Upper lobe of left lung (tissue), 6 donors: ENCODE measurements at places on chromosomes 4 and X.

DNA sequence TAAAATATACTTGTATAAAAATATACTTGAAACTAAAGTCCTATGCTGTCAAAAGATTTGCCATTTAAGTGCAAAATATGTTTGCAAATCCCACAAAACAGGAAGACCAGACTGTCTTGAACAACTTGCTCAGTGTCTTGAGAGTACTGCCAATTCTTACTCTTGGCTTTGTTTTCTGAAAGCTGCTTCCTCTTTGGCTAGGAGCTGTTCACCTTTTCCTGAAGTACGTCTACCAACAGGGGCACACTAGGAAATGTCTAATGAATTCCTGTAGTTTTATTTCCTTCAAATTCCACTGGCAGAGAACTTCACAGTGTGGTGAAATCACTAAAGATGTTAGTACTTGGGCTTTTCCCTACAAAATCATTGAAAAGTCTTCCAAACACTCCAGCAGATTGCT is 46.4 kb upstream of the ABCG2 start:
- H3K27ac ChIP-seq, result no peak overlapping the region
- H3K27me3 ChIP-seq, result no peaks in the 10 kb centered on the region
- DNase-seq, result no peak
- no peaks in the 10 kb centered on the region for H3K36me3 ChIP-seq
- H3K4me3 ChIP-seq, result no peak overlapping the region
- H3K4me1 ChIP-seq, result peaks cover 10% of the 10 kb centered on the region

GRCh38 chr4:7941111-7941964 is 1.7 kb upstream of the AFAP1 start:
- H3K36me3 ChIP-seq, result no peaks in the 10 kb centered on the region
- H3K27ac ChIP-seq, result no peak overlapping the region
- no peak for DNase-seq
- H3K4me3 ChIP-seq, result no peak overlapping the region

DNA sequence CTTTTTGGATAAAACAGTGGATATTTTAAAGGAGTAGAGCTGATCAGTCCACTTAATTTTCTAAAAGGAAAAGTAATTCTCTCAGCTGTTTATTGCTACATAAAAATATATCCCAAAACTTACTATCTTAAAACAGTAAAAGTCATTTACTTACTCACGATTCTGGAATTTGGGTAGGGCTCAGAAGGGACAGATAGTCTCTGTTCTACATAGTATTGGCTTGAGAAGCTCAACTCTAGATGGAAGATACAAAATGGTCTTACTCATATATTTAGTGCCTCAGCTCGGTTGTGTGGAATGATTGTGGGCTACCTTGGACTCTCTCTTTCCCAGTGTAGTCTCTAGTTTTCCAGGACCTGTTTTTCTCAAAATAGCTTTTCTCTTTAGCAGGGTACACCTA is 691.5 kb upstream of the POU3F4 start:
- no peaks in the 10 kb centered on the region for H3K4me1 ChIP-seq
- H3K4me3 ChIP-seq, result no peak overlapping the region
- no peaks in the 10 kb centered on the region for H3K36me3 ChIP-seq
- H3K27me3 ChIP-seq, result no peaks in the 10 kb centered on the region
- no peak overlapping the region for H3K27ac ChIP-seq

DNA sequence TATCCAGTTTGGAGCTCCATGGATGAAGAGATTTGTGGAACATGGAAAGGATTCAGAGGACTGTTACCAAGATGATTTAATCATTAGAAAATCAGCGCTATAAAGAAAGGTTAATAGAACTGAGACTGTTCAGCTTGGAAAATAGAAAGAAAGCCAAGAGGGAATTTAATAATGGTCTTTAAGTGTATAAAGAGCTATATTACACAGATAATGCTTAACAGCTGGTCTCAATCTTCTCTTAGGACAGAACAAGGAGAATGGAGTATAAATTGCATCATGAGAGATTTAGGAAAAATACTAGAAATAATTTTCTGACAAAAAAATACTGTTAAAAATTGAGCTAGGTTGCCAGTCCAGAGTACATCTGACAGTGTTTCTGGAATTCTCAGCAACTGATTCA is 91.3 kb upstream of the MAGEC2 start:
- H3K36me3 ChIP-seq, result no peaks in the 10 kb centered on the region
- H3K27ac ChIP-seq, result no peak overlapping the region
- no peaks in the 10 kb centered on the region for H3K4me1 ChIP-seq
- H3K27me3 ChIP-seq, result no peaks in the 10 kb centered on the region
- DNase-seq, result no peak
- no peak overlapping the region for H3K4me3 ChIP-seq

DNA sequence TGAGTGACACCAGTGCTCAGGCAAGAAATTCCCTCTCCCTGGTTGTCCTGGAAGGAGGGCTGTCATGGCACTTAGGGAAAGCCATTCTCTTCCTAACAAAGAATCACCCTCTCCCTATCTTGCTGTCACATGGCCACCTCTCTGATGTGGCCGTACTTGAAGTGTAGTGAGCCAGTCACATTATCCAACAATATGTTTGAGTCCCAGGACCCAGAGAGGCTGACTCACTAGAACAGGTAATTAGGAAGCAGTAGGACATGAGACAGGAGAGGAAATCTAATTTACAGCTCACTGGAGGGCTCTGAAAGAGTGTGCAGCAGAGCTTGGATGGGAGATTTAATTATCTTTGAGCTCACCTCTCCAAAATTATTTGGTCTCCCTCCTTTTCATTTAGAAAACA is 299.1 kb downstream of the ARHGAP24 start:
- no peaks in the 10 kb centered on the region for H3K27me3 ChIP-seq
- no peak for DNase-seq
- H3K4me1 ChIP-seq, result no peaks in the 10 kb centered on the region
- H3K36me3 ChIP-seq, result no peaks in the 10 kb centered on the region
- H3K27ac ChIP-seq, result no peak overlapping the region
- no peak overlapping the region for H3K4me3 ChIP-seq

GRCh38 chr4:17788956-17789355 is 7.5 kb upstream of the FAM184B start:
- no peak for DNase-seq
- H3K27me3 ChIP-seq, result no peaks in the 10 kb centered on the region
- no peaks in the 10 kb centered on the region for H3K4me1 ChIP-seq
- no peak overlapping the region for H3K4me3 ChIP-seq
- no peak overlapping the region for H3K27ac ChIP-seq
- H3K36me3 ChIP-seq, result peaks cover 6% of the 10 kb centered on the region

- no peak overlapping the region for H3K27ac ChIP-seq
- H3K4me3 ChIP-seq, result no peak overlapping the region
- DNase-seq, result no peak
- no peaks in the 10 kb centered on the region for H3K4me1 ChIP-seq
- peaks cover 21% of the 10 kb centered on the region for H3K36me3 ChIP-seq
- no peaks in the 10 kb centered on the region for H3K27me3 ChIP-seq
These were observed 13.4 kb downstream of the RBMX start for GRCh38 chrX:136867096-136867491.

- no peak overlapping the region for H3K27ac ChIP-seq
- H3K4me3 ChIP-seq, result no peak overlapping the region
- no peaks in the 10 kb centered on the region for H3K27me3 ChIP-seq
These were observed 66.2 kb downstream of the NCAPG start for GRCh38 chr4:17876943-17877342.

- H3K27me3 ChIP-seq, result no peaks in the 10 kb centered on the region
- H3K36me3 ChIP-seq, result no peaks in the 10 kb centered on the region
- no peak for DNase-seq
- H3K4me1 ChIP-seq, result no peaks in the 10 kb centered on the region
- H3K4me3 ChIP-seq, result no peak overlapping the region
- no peak overlapping the region for H3K27ac ChIP-seq
These were observed 534.1 kb upstream of the GALNTL6 start for GRCh38 chr4:171279131-171279530.

GRCh38 chr4:82358847-82359246 is 14.9 kb downstream of the HNRNPD start:
- no peak overlapping the region for H3K4me3 ChIP-seq
- H3K36me3 ChIP-seq, result peaks cover 28% of the 10 kb centered on the region
- peaks cover 34% of the 10 kb centered on the region for H3K4me1 ChIP-seq
- H3K27ac ChIP-seq, result peak overlapping the region; percentile 59
- no peak for DNase-seq
- H3K27me3 ChIP-seq, result no peaks in the 10 kb centered on the region

DNA sequence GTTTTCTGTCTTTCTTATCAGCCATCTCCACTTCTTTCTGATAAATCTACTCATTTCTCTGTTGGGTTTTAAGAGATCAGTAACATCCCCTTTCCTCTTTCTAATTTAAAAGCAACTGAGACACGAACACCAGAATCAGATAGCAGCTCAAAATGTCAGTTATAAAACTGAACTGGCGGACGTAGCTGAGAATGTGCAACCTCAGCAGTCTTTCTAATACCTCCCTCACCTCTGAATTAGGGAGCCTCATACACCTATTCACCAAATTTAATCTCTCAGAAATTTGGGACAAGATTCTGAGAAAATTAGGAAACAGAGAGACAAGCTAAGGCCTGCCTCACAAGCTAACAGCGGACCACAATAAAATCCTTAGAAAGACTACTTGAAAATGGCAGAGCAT is 52.0 kb upstream of the ACSL4 start:
- H3K36me3 ChIP-seq, result no peaks in the 10 kb centered on the region
- H3K4me1 ChIP-seq, result no peaks in the 10 kb centered on the region
- no peak overlapping the region for H3K4me3 ChIP-seq
- H3K27ac ChIP-seq, result no peak overlapping the region
- DNase-seq, result no peak

DNA sequence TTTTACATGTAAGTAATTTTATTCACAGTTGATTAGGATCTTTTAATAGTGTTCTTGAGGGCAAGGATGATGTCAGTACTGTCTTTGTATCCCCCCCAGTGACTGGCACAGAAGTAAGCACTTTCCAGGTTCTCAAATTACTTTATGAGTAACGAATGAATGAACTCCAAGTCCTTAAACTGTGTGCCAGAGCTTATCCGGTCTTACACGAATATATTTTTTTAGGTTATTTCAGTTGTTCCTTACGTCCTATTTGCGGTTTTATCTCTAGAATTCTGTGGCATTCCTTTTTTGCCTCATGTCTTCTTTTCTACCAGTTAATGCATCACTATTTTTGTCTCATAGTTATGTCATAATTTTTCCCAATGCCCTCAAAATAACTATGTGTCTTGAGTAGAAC is 106.9 kb upstream of the MID1IP1 start:
- no peak for DNase-seq
- H3K27ac ChIP-seq, result no peak overlapping the region
- no peaks in the 10 kb centered on the region for H3K27me3 ChIP-seq
- H3K4me3 ChIP-seq, result no peak overlapping the region
- no peaks in the 10 kb centered on the region for H3K36me3 ChIP-seq

DNA sequence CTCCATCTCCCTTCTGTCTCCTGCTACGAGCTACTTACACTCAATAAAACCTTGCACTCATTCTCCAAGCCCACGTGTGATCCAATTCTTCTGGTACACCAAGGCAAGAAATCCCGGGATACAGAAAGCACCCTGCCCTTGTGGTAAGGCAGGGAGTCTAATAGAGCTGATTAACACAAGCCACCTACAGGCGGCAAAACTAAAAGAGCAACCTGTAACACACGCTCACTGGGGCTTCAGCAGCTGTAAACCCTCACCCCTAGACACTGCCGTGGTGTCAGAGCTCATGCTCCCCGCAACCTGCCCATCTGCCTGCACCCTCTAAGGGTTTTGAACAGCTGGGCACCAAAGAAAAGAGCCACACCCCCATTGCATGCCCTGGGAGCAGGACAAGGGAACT is 755.4 kb upstream of the HTR2C start:
- no peaks in the 10 kb centered on the region for H3K36me3 ChIP-seq
- no peaks in the 10 kb centered on the region for H3K4me1 ChIP-seq
- no peak overlapping the region for H3K4me3 ChIP-seq
- no peak overlapping the region for H3K27ac ChIP-seq
- DNase-seq, result no peak
- no peaks in the 10 kb centered on the region for H3K27me3 ChIP-seq

- no peak overlapping the region for H3K4me3 ChIP-seq
- DNase-seq, result no peak
- no peaks in the 10 kb centered on the region for H3K4me1 ChIP-seq
- no peaks in the 10 kb centered on the region for H3K36me3 ChIP-seq
- no peaks in the 10 kb centered on the region for H3K27me3 ChIP-seq
These were observed 11.2 kb upstream of the PLAC8 start for GRCh38 chr4:83125738-83126141.

- no peaks in the 10 kb centered on the region for H3K4me1 ChIP-seq
- no peaks in the 10 kb centered on the region for H3K36me3 ChIP-seq
- no peak for DNase-seq
- H3K4me3 ChIP-seq, result no peak overlapping the region
- no peaks in the 10 kb centered on the region for H3K27me3 ChIP-seq
These were observed 250.7 kb downstream of the NAP1L3 start for GRCh38 chrX:93422693-93423092.

DNA sequence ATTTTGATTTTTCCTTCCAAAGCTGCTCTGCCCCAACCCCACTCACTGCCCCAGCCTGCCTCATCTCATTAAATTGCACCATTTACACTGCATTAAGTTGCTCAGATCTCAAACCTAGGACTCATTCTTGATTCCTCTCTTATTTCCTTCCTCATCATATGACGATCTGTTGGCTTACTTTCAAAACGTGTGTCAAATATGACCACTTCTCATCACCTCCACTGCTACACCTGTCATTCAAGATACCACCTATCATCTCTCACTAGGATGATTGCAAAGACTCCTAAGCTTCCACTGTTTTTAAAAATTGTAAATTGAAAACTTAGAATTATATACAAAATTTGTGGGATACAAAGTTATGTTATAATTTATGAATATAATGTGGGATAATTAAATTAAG is 147.1 kb downstream of the DCK start:
- H3K36me3 ChIP-seq, result no peaks in the 10 kb centered on the region
- no peak overlapping the region for H3K27ac ChIP-seq
- no peaks in the 10 kb centered on the region for H3K4me1 ChIP-seq
- no peak for DNase-seq
- H3K4me3 ChIP-seq, result no peak overlapping the region

GRCh38 chrX:17511556-17511955 is 136.6 kb downstream of the NHS start:
- H3K27me3 ChIP-seq, result no peaks in the 10 kb centered on the region
- H3K27ac ChIP-seq, result no peak overlapping the region

DNA sequence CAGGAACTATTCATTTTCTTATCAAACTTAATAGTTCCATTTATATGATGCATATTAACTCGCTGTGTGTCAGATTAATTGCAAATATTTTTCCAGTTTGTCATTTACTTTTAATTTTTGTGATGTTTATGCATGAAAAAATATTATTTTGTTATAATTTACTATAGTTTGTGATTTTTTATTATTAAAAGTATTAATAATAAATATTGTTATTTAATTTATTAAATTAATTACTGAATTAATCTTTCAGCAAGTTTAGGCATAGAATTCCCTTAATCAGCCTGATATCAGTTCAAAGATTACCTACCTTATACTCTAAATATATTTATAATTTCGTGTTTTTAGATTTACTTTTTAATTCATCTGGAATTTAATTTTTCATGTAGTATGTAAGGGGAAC is 15.5 kb upstream of the ATOH1 start:
- H3K4me3 ChIP-seq, result no peak overlapping the region
- no peaks in the 10 kb centered on the region for H3K27me3 ChIP-seq
- H3K4me1 ChIP-seq, result no peaks in the 10 kb centered on the region
- DNase-seq, result no peak
- H3K27ac ChIP-seq, result no peak overlapping the region
